ENCODE measurements at places on chromosomes 12 and 14. TPM values are rescaled to one million over a fixed set of nuclear protein-coding genes. Genes with fewer than 3 reads are reported as not detected.

Gene DGLUCY
- 108 TPM for total RNA-seq

Gene MIPOL1
- total RNA-seq, result not detected

Gene PRIMA1
- total RNA-seq, result not detected

Gene TAS2R8
- total RNA-seq, result not detected

Gene ADGRD1
- not detected for total RNA-seq

Gene ACOT4
- total RNA-seq, result 1.0 TPM

Gene C12orf50
- total RNA-seq, result 0.11 TPM

Gene PTGER2
- 2.7 TPM for total RNA-seq

Gene TSPAN11
- not detected for total RNA-seq

DNA sequence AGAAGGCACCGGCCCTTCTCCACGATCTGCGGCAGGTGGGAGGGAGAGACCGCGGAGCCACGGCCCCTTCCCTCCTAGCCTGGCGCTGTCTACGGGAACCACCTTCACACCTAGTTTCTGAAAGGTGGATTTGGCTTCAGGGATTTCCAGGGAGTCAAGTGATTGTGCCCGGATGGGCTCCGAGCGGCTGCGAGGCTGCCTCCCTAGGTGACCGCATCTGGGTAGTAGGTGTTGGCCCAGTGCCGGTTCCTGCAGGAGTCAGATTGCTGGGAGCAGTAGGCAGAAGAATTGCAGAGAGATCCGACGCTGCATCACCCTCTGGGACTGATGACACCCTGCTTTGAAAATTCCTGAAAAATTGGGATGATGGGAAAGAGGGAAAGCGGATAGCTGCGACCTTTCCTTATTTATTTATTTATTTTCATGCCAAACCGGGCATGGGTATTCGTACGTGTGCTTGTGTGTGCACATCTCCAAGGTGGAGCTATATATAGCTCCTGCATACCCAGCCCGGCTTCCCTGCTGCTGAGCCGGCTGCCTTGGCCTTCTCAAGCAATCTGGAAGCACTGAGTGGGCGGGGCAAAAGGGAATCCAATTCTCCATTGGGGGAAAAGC, 1.1 kb downstream of the CNTN1 start:
- no peak overlapping the region for H3K27ac ChIP-seq
- DNase-seq, result no peak
- H3K36me3 ChIP-seq, result no peaks in the 10 kb centered on the region
- no peaks in the 10 kb centered on the region for H3K4me1 ChIP-seq
- H3K4me3 ChIP-seq, result no peak overlapping the region

DNA sequence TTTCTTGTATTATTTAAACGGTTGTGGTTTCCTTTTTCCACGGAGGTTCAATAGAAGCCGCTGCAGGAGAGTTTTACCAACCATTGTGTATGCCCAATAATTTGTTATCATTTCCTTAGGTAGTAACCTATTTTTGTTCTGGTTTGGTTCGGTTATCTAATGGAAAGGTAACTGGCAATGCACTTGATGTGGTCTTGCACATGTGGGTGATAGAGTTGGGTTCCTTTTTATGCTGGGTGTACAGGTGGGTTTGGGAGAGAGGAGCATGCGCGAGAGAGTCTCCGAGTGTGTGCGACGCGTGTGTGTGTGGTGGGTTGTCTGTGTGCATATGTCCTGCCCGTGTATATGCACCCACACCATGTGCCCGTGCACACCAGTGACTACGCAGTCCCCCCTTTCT, 102.7 kb upstream of the FKBP4 start:
- peaks cover 15% of the 10 kb centered on the region for H3K4me1 ChIP-seq
- H3K27me3 ChIP-seq, result no peaks in the 10 kb centered on the region
- H3K27ac ChIP-seq, result peak overlapping the region; percentile 79
- DNase-seq, result no peak

- H3K36me3 ChIP-seq, result no peaks in the 10 kb centered on the region
- no peaks in the 10 kb centered on the region for H3K4me1 ChIP-seq
- peaks cover 6% of the 10 kb centered on the region for H3K27me3 ChIP-seq
Measured at GRCh38 chr14:96586921-96587822, 85.0 kb downstream of the PAPOLA start.

- no peak for DNase-seq
- H3K4me1 ChIP-seq, result peaks cover 18% of the 10 kb centered on the region
- H3K27me3 ChIP-seq, result no peaks in the 10 kb centered on the region
- H3K27ac ChIP-seq, result peak overlapping the region; percentile 84
Measured at GRCh38 chr12:112408621-112409020, 784 bp downstream of the RPL6 start.

DNA sequence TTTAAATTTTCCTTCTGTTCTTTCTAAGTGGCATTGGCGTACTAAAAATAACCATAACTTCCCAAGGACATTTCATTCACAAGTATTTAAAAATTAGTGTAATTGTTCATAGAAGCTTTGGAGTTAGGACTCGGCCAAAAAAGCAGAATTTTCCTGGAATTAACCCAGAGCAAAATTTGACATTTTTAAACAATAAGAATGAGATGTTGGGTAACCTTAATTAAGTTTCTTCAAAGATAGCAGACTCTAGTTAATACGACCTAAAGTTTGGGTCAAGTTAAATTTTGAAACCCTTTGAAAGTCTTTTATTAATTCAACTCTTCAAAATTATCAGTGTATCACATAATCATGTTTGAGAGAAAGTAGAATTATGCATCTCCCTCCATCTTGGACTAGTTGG, 118.3 kb downstream of the AKAP6 start:
- H3K36me3 ChIP-seq, result no peaks in the 10 kb centered on the region
- no peaks in the 10 kb centered on the region for H3K4me1 ChIP-seq
- H3K4me3 ChIP-seq, result no peak overlapping the region
- H3K27ac ChIP-seq, result no peak overlapping the region

DNA sequence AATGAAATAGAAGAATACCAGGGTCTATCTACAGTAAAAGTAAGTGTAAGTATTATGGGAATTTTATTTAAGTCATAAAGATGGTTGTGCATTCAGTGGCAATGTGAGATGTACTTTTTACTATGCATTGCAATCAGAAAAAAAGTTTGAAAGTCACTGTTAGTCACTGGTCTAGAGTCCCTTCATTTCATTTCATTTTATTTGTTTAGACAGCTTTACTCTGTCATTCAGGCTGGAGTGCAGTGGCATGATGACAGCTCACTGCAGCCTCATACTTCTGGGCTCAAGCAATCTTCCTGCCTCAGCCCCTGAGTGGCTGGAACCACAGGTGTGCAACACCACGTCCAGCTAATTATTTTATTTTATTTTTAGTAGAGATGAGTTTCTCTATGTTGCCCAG, 42.6 kb downstream of the TGFB3 start:
- no peak overlapping the region for H3K27ac ChIP-seq
- H3K4me3 ChIP-seq, result no peak overlapping the region
- DNase-seq, result no peak

GRCh38 chr14:87002776-87003175, 990.2 kb downstream of the GALC start:
- no peaks in the 10 kb centered on the region for H3K36me3 ChIP-seq
- no peak overlapping the region for H3K27ac ChIP-seq
- H3K4me3 ChIP-seq, result no peak overlapping the region
- no peak for DNase-seq
- H3K27me3 ChIP-seq, result no peaks in the 10 kb centered on the region
- H3K4me1 ChIP-seq, result no peaks in the 10 kb centered on the region

DNA sequence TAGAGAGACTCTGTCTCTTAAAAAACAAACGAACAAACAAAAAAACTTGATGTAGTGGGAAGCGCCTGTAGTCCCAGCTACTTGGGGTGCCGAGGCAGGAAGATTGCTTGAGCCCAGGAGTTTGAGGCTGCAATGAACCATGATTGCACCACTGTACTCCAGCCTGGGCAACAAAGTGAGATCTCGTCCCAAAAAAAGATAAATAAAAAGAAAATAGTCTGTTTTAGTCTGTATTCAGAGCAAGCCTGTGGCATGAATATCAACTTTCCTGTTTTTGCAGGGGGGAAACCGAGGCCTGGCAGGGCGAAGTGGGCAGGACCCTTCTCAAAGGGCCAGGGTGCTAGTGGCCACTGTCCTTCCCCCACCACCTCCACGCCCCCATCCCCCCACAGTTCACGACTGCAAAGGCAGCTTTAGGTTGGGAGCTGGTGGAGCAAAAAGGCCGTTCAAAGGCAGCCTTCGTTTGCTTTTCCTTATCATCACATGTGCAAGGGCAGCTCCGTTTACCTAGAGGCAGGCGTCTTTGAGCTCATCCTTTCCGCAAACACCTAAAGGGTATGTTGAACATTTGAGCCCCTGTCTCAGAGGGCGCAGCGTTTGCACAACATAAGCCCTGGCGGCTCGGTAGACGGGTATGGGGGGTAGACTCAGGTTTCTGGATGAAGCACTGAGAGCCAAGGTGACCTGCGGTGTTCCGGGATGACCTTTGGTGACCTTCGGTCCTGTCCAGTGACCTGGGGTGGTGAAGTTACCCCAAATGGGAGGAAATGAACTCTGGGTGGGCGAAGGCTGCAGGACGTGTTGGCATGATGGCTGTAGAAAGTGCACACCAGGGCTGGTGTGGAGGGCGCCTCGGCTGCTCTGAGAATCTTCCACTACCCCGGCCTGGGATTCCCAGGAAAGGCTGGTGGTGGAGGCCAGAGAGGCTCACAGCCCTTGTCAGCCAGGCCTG, 8.7 kb upstream of the MEG3 start:
- no peaks in the 10 kb centered on the region for H3K4me1 ChIP-seq
- DNase-seq, result no peak
- H3K36me3 ChIP-seq, result no peaks in the 10 kb centered on the region
- H3K27ac ChIP-seq, result no peak overlapping the region
- no peaks in the 10 kb centered on the region for H3K27me3 ChIP-seq

DNA sequence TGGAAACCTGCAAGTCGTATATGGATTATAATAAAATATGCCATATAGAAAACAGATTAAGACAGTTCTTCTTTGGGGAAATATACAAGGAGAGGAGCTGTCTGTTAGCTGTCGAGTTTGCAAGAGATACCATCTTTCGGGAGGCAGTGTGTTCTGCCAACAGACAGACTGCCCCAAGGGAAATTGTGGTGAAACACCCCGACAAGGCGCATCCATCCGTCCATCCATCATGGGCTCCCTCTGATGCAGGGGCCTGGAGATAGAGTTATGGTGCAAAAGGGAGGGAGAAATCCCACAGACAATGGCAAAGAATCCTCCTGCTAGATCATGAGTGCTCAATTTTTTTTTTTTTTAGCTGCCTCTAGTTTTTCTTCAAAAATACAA, 156.3 kb downstream of the DPF3 start:
- H3K4me1 ChIP-seq, result no peaks in the 10 kb centered on the region
- no peak overlapping the region for H3K4me3 ChIP-seq
- DNase-seq, result no peak
- no peaks in the 10 kb centered on the region for H3K36me3 ChIP-seq
- no peak overlapping the region for H3K27ac ChIP-seq
- H3K27me3 ChIP-seq, result no peaks in the 10 kb centered on the region

GRCh38 chr12:14260011-14260993, 105.2 kb upstream of the ATF7IP start:
- H3K36me3 ChIP-seq, result no peaks in the 10 kb centered on the region
- H3K4me1 ChIP-seq, result peaks cover 38% of the 10 kb centered on the region
- no peaks in the 10 kb centered on the region for H3K27me3 ChIP-seq
- DNase-seq, result no peak
- no peak overlapping the region for H3K4me3 ChIP-seq

DNA sequence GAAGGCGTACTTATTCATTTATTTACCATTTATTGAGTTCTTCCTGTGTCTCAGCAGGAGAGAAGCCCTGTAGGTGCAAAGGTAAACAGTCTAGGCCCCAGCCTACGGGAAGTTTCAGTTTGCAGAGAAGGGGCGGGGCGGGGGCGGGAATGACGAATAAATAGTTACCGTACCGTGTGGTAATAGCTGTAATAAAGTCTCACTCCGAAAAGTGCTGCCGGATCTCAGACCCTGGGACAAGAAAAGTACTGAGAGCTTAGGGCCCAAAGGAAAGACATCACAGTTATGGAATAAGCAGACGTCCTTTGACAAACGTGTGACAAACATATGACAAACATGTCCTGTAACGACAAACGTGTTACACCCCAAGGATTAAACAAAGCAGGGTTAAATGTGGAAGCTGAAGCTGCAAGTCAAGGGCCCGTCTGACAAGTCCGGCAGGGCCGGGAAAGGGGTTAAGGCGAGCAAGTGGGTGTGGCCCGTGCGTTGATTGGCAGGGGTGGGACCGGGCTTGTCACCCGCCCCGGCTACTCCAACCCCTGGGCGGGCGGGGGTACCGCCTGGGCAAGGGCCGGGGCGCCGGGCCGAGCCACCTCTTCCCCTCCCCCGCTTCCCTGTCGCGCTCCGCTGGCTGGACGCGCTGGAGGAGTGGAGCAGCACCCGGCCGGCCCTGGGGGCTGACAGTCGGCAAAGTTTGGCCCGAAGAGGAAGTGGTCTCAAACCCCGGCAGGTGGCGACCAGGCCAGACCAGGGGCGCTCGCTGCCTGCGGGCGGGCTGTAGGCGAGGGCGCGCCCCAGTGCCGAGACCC, at the start of gene LRP10:
LRP10 (plus strand) TSS at position 517 of the 809 bp plus-strand sequence. CDS start 564 bp downstream, outside the sequence.
- peak within 1 kb of the TSS; percentile 72 for H3K4me3 ChIP-seq
- H3K4me1 ChIP-seq, result peaks cover 33% of the 10 kb centered on the region
- peak; percentile 66 for DNase-seq

GRCh38 chr14:103509864-103510723, 12.5 kb downstream of the CKB start:
- no peaks in the 10 kb centered on the region for H3K27me3 ChIP-seq
- H3K36me3 ChIP-seq, result peaks cover 1% of the 10 kb centered on the region
- H3K4me1 ChIP-seq, result no peaks in the 10 kb centered on the region

DNA sequence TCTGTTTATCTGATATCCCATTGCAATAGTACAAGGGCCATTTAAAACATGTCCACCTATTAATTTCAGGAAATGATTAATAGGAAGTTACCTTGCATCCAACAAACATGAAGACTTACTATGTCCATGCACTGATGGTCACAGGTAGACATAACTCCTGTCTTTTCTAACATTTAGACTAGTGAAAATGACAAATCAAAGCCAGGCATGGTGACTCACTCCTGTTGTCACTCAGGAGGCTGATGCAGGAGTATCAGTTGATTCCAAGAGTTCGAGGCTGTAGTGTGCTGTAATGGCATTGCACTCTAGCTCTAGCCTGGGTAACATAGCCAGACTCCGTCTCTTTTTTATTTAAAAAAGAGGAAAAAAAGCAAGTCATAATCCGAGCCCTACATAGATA, 14.8 kb downstream of the HSP90B1 start:
- DNase-seq, result no peak
- no peak overlapping the region for H3K27ac ChIP-seq
- H3K4me1 ChIP-seq, result no peaks in the 10 kb centered on the region
- peaks cover 99% of the 10 kb centered on the region for H3K36me3 ChIP-seq
- no peaks in the 10 kb centered on the region for H3K27me3 ChIP-seq
